ENCODE measurements at places on chromosomes 3 and 15. TPM values are rescaled to one million over a fixed set of nuclear protein-coding genes. Genes with fewer than 3 reads are reported as not detected.

Gene PRKCI
- 31.1 TPM for total RNA-seq

Gene SLC2A2
- total RNA-seq, result 1.9 TPM

Gene TMEM115
- 61.4 TPM for total RNA-seq

Gene ACOX2
- 2.0 TPM for total RNA-seq
